ENCODE measurements at places on chromosomes 2 and 18.

- DNase-seq = no peak
Measured at GRCh38 chr2:120943403-120944034, 207.9 kb downstream of the GLI2 start.

DNA sequence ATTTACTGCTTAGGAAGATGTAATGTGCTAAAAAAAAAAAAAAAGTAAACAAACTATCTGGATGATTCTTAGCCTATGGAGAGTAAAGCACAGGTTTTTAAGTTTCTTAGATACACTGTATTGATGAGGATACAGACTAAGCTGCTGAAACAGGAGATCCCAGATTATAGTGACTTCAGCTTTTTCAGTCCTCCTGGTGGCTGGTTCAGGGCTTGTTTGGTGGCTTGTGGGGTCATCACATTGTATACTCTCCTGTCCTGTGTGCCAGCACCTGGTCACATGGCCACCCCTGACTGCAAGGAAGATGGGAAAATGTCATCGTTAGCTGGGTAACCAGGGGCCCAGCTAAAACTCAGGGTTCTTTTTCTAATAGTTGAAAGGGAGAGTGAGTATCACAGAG, 31.4 kb downstream of the RAB31 start:
- DNase-seq = no peak

DNA sequence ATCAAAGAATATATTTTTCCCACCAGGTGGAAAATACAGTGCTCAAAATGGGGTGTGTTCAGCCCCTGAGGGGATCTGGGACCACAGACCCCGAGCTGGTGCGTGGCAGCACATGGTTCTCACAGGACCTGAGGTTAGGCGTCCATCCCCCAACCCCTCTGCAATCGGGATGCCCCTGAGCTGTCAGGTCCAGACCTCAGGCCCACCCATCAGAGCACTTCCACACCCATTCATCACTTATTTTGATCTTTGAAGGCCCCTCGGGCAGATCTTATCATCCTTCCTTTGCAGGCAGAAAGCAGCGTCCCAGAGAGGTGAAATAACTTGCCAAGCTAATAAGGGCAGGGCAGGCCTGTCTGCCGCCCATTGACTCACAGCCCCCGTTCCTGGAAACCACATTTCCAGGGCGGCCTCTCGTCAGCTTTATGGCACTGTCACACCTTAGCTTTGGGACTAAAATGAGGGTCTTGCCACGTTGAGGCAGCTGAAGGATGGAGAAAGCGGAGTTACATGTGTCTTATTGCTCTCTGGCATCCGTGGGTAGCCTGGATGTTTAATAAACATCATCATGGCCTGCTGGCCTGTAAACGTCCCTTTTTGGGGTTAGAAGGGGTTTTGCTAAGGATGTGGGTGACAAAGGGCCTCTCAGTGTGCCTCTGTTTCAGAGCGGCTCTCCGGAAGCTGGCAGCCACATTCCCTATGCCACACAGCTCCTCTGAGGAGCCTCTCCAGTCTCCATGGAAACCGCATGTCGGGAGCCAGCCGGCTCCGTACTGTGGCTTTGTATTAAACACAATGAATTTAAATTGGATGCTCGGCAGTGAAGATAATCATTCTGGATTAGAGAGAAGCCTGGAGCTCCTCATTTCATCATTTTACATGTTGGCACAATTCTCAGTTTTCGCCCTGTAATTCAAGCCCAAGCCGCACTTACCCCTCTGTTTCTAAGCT, 58.3 kb upstream of the MAPRE3 start:
- DNase-seq = no peak

GRCh38 chr18:36590621-36591580, 237.9 kb downstream of the TPGS2 start:
- DNase-seq = no peak

GRCh38 chr2:224611938-224612337, 26.8 kb upstream of the CUL3 start:
- no peak for DNase-seq

DNA sequence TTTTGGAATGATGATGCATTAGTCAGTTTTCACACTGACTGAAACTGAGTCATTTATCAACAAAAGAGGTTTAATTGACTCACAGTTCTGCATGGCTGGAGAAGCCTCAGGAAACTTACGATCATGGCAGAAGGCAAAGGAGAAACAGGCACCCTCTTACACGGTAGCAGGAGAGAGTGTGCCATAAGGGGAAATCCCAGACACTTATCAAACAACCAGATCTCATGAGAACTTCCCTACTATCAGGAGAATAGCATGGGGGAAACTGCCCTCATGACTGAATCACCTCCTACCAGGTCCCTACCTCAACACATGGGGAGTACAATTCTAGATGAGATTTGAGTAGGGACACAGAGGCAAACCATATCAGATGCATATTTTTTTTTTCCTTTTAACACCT, 504.5 kb upstream of the VRK2 start:
- no peak for DNase-seq

- DNase-seq = no peak
Measured at GRCh38 chr2:154537843-154538450, 160.5 kb upstream of the KCNJ3 start.

- no peak for DNase-seq
Measured at GRCh38 chr2:239302083-239302807, 98.6 kb downstream of the HDAC4 start.

DNA sequence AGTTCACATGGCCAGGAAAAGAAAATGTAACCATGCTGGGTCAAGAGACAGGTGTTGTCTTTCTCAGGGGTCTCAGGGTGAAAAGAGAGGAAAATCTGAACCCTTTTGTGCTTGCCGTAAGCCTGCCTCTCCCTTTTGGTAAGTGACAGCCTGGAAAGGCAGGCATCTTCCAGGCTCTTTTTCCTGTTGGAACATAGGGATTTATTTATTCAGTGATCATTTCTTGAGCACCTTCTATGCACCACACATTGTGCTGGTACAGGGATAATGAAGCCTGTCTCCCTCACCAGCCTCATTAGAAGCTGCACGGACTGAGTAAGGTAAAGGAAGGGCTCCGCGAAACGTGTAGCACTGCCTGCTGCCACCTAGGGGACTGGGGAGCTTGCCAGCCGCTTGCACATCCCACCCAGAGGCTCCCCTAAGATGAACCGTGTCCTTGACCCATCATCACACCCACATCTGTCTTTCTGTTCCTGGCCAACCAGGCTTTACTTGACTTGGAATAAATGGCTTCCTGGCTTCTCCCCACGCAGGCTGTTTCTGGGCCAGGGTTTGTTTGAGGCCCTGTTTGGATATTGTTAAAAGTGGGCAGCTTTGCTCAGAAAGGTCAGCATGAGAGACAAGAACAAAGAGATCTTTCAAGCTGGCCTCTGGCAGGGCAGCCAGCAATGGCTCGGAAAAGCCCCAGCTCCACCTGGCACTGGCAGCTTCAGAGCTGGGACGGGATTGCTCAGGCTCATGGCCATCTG, 73.3 kb upstream of the MCFD2 start:
- DNase-seq = no peak

- DNase-seq = peak; percentile 85
Measured at GRCh38 chr2:231666171-231667095, 41.9 kb upstream of the PTMA start.

DNA sequence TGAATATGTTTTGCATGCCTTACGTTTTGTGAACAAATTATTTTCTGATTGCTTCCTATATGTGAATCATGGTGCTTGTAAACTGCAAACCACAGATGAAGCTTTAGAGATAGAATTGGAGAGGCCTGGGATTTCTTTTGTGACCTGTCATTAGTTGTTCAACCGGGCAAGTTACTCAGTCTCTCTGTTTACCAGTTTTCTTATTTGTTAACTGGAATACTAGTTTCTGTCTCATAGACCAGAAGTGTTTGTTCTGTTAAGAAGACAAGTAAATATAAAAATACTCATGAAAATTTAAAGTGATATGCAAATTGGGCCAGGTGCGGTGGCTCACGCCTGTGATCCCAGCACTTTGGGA, 27.3 kb downstream of the DGKD start:
- DNase-seq = no peak

- no peak for DNase-seq
Measured at GRCh38 chr2:238649936-238650518, 197.9 kb upstream of the TWIST2 start.

DNA sequence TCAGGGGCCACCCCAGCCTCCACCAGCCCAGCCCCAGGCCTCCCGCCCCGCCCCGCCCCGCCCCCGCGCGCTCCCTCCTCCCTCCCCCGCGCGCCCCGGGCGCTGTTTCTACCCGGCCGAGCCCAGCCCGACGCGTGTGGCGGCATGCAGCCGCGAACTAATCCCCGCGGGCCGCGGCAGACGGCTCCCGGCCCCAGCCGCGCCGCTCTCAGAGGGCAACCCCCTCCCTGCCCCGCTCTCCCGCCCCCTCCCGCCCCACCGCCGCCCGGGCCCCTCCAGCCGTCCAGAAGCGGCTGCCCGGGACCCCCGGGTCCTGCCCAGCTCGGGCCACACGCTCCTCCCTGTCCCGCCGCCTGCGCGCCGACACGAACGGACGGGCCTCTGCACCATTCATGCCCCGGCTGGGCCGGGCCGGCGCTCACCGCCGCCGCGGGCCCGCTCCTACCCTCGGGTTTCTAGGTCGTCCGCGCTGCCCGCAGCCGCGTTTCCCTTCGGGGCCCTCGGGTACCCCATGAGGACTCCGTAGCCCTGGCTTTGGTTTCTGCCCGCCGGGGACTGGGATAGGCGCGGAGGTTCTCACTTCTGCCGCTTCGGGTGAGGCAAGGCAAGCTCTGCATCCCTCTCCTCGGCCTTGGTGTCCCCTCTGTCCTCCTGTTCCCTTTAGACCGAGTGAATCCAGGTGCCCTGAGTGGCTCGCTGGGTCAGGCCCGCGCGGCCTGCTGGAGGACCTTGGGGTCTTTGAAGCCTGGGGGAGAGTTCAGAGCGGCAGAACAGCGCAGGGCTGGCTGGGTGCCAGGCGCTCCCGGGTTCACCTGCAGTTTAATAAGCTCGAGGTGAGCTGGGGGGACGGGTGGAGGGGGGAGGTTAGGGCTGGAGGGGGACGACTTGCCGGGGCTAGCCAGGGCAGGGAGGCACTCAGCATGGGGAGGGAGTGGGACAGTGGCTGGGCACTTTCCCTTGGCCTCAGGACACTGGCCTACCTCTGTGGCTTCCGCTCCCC, 3.1 kb downstream of the WNT10A start:
- no peak for DNase-seq

GRCh38 chr2:138221358-138221757, 257.1 kb downstream of the HNMT start:
- DNase-seq = no peak

GRCh38 chr2:169452080-169452479, 27.2 kb upstream of the BBS5 start:
- DNase-seq = no peak

DNA sequence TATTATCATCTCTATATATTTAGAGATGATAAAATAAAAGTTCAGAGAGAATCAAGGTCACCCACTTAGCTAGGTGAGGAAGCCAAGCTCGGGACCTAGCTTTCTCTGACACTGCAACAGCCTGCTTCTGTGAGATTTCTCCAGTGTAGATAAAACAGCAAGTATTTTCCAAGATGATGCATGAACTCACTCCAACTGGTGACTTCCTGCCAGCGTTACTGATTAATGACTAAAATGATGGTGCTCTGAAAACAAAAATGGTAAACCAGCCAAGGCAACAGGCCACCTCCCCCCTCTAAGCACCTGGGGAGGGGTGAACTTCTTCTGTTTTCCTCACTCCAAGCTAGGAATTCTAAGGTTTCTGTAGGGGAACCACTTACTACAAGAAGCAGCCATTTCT, 510.2 kb upstream of the ID2 start:
- DNase-seq = no peak

DNA sequence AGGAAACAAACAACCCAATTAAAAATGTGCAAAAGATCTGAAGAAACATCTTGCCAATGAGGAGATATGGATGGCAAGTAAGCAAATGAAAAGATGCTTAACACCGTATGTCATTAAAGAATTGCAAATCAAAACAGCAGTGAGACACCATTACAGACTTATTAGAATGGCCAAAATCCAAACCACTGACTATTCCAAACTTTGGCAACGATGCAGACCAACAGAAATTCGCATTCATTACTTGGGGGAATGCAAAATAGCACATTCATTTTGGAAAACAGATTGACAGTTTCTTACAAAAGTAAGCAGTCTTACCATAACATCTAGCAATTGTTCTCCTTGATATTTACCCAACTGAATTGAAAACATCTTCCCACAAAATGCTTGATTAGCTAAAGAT, 1118.7 kb downstream of the SUCLG1 start:
- no peak for DNase-seq

DNA sequence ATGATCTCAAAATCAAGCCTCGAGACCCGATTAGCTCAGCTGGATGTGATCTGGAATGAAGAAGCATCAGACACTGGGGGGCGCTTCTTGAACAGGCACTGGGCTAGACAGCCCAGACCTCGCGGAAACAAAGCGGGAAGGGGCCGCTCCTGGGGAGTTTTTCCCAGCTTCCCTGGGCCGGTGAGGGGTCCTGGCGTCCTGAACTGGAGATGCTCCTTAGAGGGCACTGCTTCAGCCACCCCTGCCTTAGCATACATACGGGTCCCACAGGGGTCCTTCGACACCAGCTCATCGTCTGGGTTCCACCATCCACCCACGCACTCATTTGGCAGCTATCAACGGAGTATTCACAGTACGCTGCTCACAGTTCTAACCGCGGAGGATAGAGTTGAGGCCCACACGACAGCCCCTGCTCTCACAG, 146.7 kb downstream of the TSN start:
- peak; percentile 60 for DNase-seq

- peak; percentile 41 for DNase-seq
Measured at GRCh38 chr2:138615257-138615656, 113.7 kb downstream of the SPOPL start.

- DNase-seq = no peak
Measured at GRCh38 chr2:70140791-70141211, 50.0 kb downstream of the C2orf42 start.

GRCh38 chr2:54956111-54956627, 94.1 kb downstream of the RTN4 start:
- no peak for DNase-seq

DNA sequence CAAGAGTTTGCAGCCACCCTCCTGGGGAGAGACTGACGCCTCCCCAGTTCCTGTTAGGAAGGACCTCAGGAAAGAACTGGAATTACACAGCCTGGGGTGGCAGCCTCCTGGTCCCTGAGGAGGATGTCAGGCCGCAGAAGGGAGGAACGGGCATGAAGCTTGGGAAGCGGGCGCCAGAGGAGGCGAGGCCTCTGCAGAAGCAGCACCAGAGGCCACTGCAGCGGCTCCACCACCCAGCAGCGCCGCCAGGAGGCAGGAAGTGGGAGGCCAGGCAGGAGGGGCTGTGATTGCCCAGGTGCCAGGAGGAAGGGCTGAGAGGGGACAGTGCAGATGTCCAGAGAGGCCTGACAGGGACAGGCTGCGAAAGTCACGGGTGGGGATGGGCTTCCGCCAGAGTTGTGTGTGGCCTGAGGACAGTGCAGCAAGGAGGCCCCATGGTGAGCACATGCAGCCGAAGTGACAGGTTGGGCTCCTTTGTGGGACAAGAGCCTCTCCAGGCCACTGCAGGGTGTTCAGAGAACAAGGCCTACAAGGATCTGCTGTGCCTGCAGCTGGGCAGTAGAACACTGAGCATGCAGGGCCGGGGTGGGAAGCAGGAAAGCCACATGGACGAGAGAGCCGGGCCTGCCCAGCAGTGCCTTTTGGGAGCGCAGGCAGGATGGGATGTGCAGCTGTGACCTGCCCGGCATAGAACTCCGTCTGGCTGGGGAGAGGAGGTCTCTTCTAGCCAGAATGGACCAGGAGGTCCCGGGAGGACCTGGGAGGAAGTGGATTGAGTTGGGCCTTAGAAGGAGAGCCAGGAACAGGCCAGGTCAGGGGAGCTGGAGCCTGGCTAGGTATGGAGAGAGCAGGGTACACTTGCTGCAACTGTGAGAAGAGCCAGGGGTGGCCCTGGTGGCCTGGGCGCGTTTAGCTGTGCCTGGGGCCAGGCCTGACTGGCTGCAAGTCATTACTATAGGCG, 39.1 kb upstream of the ALPP start:
- DNase-seq = no peak

- no peak for DNase-seq
Measured at GRCh38 chr2:178256382-178257042, 62.2 kb downstream of the OSBPL6 start.
